ENCODE measurements at places on chromosomes 4 and X. TPM values are rescaled to one million over a fixed set of nuclear protein-coding genes. Genes with fewer than 3 reads are reported as not detected.

CCSER1 gene
- total RNA-seq: not detected

SULT1B1 gene
- 0.15 TPM for total RNA-seq

STARD8 gene
- total RNA-seq: 0.37 TPM

TAF7L gene
- total RNA-seq: 0.39 TPM

GUCY1A1 gene
- total RNA-seq: 29.4 TPM

- no peak overlapping the region for H3K4me3 ChIP-seq
- no peak overlapping the region for H3K27ac ChIP-seq
- no peaks in the 10 kb centered on the region for H3K4me1 ChIP-seq
- no peak for DNase-seq
Observed at GRCh38 chrX:40205471-40205870, 107.7 kb upstream of the BCOR start.

DNA sequence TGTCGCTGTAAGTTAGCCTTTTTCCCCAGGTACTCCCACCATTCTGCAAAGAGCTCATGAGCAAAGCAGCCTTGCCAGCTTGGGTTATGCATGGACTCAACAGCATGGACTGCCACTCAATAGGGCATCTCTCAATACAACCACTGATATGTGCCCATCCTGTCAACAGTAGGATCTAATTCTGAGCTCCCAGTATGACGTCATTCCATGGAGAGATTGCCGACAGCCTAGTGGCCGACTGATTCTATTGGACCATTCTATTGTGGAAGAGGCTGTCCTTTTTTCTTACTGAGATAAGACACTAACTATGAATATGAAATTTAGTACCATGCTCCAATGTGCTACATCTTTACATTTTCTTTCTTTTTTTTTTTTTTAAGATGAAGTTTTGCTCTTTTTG lies 2389.0 kb upstream of the AGA start:
- no peak for DNase-seq
- H3K4me3 ChIP-seq: no peak overlapping the region
- no peaks in the 10 kb centered on the region for H3K27me3 ChIP-seq
- H3K27ac ChIP-seq: no peak overlapping the region

All from chondrocyte (in vitro differentiated cells).